ENCODE measurements at places on chromosomes 3 and 15.

GRCh38 chr3:127694467-127695215, 21.9 kb downstream of the ABTB1 start:
- DNase-seq, result peak; percentile 80

DNA sequence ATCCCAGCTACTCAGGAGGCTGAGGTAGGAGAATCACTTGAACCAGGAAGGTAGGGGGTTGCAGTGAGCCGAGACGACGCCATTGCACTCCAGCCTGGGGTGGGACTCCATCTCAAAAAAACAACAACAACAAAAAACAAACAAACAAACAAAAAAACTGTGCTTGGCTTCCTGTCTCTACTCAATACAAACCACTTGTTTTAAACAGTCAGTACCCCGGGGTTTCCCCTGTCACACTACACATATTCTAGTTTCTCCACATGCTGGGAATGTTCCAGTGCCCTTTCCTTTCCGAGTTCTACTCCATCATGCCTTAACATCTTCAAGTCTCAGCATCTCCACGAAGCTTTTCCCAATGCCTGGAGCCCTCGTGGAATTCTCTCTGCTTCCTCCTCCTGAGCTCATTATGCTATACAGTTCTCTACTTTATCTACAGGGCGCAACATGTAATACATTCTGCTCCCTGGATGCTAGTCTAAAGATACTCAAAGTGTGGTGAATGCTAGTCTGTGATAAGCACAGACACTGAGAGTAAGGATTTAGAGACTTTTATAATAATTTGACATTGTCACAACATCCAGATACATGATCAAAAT, 7.8 kb downstream of the EMC3 start:
- no peak for DNase-seq

DNA sequence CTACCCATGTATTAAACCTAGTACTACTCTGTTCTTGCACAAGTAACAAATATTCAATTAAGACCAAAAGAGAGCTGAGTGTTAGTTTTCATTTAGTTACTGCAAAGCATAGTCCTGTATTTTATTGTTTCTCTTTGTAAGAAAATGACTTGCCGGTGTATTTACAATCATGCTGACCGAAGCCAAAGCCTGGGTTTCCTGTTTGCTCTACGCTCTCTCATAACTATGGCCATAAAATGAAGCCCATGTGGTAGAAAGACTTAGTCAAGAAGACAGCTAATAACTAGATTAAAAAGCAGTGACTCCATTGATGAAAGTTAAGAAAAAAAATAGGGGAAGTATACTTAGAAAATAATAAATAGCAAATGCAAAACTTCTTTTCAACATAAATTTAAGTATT, 479.9 kb downstream of the CNTN4 start:
- DNase-seq, result no peak

DNA sequence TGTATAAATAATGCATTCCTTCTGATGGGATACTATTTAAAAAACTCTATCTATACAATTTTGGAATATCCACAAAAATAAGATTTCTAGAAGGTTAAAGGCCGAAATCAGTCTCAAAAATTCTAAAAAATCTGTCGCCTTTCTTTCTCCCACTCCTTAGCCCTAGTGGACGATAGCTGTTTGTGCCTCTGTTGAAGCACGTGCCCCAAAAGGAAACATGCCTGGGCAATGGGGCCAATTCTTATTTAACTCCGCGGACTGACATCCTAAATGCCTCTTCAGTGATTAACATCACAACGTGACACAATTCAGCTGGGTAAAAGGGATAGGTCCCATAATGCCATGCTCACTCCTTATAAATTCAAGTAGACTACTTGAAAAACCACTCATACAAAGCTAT, 65.1 kb downstream of the GAP43 start:
- DNase-seq, result no peak

DNA sequence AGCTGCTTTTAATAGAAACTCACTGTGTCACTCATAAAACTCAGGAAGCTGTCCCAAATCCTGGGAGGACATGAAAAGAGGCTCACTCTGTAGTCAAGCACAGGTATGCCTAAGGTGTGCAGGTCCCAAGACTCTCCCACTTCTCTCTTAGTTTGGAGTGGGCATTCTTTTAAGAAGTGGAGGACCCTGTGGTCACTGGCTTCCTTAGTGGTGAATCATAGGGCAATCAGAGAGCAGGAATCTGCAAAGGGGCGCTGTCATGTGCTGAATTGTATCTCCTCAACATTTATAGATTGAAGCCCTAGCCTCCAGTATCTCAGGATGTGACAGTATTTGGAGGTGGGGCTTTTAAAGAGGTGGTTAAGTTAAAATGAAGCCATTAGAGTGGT, 47.2 kb upstream of the ZBTB38 start:
- DNase-seq, result no peak

All from aorta (tissue), 5 donors.